Gastrocnemius medialis (tissue), 4 donors: ENCODE measurements at places on chromosomes 16 and 17. TPM values are rescaled to one million over a fixed set of nuclear protein-coding genes. Genes with fewer than 3 reads are reported as not detected.

GLIS2 gene
- total RNA-seq = 0.95 TPM

DNA sequence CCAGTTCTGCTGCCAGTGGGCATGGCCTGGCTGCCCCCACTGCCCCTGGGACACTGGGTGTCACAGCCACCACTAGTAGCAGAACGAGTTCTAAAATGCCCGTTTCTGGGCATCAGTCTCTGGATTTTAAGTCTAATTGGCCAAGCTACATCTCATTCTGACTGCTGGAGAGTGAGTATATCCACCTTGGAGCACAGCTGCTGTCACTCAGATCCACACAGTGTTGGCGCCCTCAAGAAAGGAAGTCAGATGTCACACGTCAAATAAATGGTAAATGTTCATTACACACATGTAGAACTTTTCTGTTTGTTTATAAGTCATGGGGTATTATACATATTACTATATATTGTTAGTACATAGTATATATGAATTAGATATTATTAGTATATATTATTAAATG, 19.4 kb downstream of the GNGT2 start:
- no peaks in the 10 kb centered on the region for H3K36me3 ChIP-seq
- H3K4me3 ChIP-seq = peak overlapping the region; percentile 86
- H3K4me1 ChIP-seq = peaks cover 3% of the 10 kb centered on the region
- DNase-seq = no peak

GRCh38 chr16:642189-643049, 791 bp downstream of the MCRIP2 start:
- no peak for DNase-seq
- peak overlapping the region; percentile 89 for H3K27ac ChIP-seq
- no peaks in the 10 kb centered on the region for H3K27me3 ChIP-seq

GRCh38 chr17:4480929-4481898, 17.5 kb upstream of the SPNS2 start:
- H3K36me3 ChIP-seq = no peaks in the 10 kb centered on the region
- DNase-seq = no peak
- H3K4me3 ChIP-seq = no peak overlapping the region
- no peak overlapping the region for H3K27ac ChIP-seq
- no peaks in the 10 kb centered on the region for H3K27me3 ChIP-seq
- H3K4me1 ChIP-seq = no peaks in the 10 kb centered on the region

DNA sequence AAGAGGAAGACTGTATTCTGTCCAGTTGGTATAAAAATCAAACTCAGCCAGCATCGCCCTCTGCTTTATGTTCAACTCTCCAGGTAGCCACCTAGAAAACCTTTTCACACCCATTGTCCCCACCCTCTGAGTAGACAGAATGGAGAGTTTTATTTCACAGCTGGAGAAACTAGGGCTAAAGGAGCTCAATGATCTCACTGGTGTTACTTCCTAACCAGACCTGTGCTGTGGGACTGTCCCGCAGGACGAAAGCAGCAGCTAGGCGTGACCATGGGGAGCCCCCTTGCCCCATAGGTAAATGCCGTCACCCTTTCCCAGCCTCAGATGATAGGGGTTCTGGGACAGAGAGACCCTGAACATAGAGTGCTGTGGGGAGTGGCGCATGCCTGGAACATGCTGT, 67.7 kb downstream of the CYLD start:
- no peak overlapping the region for H3K4me3 ChIP-seq
- H3K27me3 ChIP-seq = no peaks in the 10 kb centered on the region
- H3K27ac ChIP-seq = no peak overlapping the region
- H3K36me3 ChIP-seq = no peaks in the 10 kb centered on the region
- no peak for DNase-seq
